ENCODE measurements at places on chromosomes 4 and X.

GRCh38 chr4:116949856-116950255 is 135.5 kb downstream of the TRAM1L1 start:
- DNase-seq, result no peak

DNA sequence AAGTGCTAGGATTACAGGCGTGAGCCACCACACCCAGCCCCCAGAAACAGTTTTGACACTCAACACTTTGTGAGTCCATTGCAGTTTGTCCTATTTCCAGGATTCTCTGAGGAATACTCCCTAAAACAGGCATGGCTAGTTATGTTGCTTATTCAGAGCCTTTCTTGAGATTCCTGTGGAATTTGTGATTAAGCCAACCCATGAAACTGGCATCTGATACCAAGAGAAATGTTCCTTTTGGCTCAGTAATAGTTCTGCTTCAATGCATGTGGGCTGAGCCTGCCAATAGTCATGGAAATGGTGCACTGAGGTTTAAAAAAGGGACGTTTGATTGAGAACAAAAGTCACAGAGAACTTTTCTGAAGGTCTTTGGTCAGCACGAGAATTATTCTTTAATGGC is 241.7 kb downstream of the PPP1R2C start:
- no peak for DNase-seq

DNA sequence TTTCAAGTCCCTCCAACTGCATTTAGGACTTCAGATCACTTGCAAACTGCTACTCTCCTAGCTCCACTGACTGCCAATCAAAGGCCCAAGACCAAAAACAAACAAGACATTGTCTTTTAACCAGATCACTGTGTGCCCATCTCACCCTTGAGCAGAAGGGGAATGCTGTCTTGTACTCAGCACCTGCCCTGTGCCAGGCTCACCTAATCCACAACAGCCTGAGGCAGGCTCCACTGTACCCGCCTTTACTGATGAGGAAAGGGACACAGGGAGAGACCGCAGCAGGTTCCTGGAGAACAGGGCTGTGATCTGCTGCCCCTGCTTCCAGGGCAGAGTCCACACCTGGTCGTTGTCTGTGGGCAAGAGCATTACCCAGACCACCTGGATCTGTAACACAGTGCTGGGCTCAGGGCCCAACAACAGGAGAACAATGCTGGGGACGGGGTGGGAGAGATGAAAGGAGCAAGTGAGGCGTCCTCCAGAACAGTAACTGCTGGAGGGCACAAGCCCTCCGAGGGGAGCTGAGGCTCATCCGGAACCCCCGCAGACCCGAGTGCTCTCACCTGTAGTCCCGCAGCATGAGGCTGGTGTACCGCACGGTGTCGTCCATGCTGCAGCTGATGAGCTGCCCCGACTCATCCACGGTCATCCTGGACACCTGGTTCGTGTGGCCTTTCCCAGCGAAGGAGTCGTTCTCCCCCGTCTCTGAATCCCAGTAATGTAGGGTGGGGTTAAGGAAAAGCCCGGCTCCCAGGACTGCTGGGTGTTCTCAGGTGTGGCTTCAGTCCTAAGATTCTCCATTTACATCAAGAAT is 33.9 kb downstream of the WDR1 start:
- no peak for DNase-seq

- DNase-seq, result no peak
These were observed 21.4 kb downstream of the MFAP3L start for GRCh38 chr4:170004651-170005295.

DNA sequence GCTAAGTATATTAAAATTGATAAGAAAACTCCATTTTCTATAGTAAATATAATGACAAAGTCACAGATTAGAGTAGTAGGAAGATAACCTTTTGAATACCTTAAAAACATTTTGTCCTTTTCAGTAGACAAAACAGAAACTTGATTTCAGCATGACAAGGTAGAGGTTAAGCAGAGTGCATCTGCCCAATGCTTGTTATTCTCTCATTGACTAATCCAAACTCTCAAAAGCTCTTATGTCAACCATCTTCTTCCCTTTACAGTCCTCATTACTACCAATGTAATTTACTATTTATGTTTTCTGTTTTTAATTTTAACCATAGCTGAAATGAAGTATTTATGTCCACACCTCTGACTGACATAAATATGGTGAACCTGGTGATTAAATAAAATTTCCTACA is 11.1 kb downstream of the NIPAL1 start:
- DNase-seq, result no peak

- DNase-seq, result no peak
These were observed 47.0 kb downstream of the SPRY1 start for GRCh38 chr4:123443401-123444289.

GRCh38 chr4:174835536-174835935 is 6.5 kb upstream of the GLRA3 start:
- no peak for DNase-seq

DNA sequence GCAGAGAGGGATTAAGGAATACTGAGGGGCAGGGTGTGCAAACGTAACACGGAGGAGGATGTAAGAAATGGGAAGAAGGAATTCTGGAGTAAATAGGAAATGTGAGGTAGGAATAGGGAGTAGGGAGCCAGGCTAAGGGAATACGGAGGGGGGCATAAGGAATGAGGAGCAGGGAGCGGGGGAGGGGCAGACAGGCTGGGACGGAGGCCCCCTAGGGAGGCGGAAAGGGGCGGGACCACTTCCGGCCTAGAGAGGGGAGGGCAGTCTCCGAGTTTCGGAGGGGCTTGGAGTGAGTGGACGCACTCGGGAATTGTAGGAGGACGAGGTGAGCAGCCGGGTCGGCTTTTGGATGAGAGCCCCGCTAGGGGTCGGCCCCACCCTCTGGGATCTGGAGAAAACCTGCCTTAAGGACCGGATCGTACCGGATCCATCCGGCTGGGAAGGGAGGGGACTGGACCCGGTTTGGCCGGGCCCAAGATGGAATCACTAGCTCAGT is 612 bp downstream of the MAGED2 start:
- DNase-seq, result peak; percentile 69

- no peak for DNase-seq
These were observed 2062.9 kb downstream of the ARAP2 start for GRCh38 chr4:34181311-34181841.

GRCh38 chr4:121198251-121198650 is 34.1 kb upstream of the TNIP3 start:
- no peak for DNase-seq

DNA sequence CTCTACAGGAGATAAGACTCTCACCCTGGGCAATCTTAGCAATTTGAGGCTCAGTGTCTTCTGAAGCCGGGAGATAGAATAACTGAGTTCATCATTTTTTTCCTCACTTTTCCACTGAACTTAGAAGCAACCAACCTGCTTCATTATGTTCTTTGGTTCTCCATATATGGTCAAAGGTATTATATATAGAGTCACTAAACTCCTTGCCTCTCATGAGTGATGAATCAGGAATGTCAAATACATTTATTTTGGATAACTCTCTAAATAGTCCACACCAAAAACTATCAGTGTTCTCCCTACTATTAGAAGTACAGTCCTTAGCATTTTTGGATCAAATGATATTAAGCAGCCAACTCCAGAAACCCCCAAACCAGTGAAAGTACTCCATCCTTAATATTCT is 421.5 kb upstream of the EPHA5 start:
- DNase-seq, result no peak

GRCh38 chr4:101418055-101418454 is 70.7 kb upstream of the PPP3CA start:
- no peak for DNase-seq

DNA sequence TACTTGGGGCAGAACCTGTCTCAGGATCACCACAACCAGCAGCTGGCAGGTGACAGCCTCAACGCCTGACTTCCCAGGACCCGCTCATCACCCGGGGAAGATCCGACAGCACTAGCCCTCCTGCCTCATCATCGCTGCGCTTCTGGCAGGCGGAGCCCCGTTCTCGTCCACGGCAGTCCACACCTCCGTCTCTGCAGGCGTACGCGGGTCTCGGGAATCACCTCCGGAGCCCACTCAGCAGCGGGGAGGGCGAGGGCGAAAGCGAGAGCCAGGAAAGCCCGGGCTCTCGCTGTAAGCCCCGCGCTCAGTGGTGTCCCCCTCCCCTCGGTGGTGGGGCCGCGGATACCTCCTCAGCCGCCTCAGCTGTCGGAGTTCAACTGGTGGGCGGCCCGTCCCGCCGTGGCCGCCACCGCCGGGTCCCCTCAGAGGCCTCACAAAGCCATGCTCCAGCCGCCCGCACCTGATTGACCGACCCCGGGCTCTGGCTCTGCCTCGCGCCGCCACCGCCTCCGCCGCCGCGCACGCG is 518 bp upstream of the CNKSR2 start:
- no peak for DNase-seq

GRCh38 chr4:141075553-141075952 is 57.7 kb downstream of the RNF150 start:
- DNase-seq, result no peak

GRCh38 chr4:107896646-107897045 is 34.7 kb upstream of the CYP2U1 start:
- no peak for DNase-seq

GRCh38 chr4:44025376-44026020 is 423.1 kb downstream of the KCTD8 start:
- DNase-seq, result no peak

DNA sequence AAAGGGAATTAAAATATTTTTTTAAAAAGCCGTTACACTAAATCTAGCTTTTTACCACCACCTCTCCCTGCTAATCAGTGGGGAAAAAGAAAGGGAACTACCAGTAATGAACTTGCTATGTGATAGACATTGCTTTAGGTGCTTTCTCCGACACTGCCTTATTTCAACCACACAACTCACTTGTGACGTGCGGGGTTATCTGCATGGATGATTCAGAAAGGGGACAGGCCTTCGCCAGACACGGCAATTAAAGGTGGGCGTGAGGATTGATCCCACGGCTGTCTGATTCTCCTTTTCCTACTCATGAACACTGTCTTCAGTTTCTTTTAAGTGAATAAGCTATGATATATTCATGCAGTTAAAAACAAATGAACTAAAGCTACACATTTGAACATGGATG is 882 bp upstream of the CXCR3 start:
- no peak for DNase-seq

GRCh38 chrX:151184705-151185104 is 8.3 kb downstream of the GPR50 start:
- DNase-seq, result no peak

DNA sequence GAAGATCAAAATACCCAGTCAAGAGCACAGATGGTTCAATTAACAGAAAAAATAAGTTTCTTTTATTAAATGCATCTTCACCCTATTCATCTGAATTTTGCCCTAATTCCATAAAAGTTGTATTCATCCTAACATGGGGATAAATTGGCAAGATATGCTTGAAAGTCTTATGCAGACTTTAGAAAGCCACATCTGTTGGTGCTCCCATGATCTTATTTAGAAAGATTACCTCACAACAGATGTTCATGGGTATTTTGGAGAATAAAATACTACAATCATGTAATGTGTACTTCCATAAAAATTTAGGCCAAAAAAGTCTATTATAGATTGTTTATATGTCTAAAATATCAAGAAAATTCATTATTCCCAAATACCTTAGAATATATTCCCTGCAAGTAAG is 510.3 kb downstream of the TECRL start:
- DNase-seq, result no peak

GRCh38 chrX:2635342-2635741 is 55.8 kb upstream of the CD99 start:
- no peak for DNase-seq

DNA sequence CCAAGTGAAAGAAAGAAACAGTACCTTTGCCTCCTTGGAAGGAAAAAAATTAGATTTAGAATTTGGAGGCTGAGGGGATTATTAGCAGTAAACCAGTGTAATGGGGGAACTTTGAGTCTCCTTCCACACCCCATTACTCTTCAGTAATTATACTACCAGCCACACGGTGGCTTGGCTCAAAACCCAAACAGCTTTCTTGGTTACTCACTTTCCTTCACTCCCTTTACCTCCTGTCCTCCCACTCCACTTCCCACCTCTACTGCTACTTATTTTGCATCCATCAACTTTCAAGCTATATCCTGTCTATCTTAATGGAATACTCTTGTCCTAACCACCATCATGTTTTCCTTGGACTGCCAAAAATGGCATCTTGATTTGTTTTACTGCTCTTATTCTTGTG is 310.6 kb upstream of the AADAT start:
- no peak for DNase-seq

DNA sequence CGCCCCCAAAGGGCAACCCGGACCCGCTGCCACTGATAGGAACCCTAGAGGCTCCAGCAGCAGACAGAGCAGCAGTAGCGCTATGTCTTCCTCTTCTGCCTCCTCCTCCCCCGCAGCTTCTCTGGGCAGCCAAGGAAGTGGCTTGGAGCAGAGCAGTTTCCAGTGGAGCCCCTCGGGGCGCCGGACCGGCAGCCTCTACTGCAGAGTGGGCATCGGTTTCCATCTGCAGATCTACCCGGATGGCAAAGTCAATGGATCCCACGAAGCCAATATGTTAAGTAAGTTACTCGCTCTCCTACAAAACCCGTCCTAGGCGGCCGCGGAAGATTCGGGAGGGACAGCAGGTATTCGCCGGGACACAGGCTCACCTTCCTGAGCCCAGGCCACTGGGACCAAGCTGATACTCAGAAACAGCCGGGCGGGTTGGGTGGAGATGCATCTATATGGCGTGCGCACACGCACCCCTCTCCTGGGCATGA is 477 bp downstream of the FGF5 start:
- peak; percentile 45 for DNase-seq

GRCh38 chrX:97117572-97117971 is 233.9 kb downstream of the RPA4 start:
- DNase-seq, result no peak

GRCh38 chr4:7394681-7395451 is 39.9 kb downstream of the PSAPL1 start:
- no peak for DNase-seq

DNA sequence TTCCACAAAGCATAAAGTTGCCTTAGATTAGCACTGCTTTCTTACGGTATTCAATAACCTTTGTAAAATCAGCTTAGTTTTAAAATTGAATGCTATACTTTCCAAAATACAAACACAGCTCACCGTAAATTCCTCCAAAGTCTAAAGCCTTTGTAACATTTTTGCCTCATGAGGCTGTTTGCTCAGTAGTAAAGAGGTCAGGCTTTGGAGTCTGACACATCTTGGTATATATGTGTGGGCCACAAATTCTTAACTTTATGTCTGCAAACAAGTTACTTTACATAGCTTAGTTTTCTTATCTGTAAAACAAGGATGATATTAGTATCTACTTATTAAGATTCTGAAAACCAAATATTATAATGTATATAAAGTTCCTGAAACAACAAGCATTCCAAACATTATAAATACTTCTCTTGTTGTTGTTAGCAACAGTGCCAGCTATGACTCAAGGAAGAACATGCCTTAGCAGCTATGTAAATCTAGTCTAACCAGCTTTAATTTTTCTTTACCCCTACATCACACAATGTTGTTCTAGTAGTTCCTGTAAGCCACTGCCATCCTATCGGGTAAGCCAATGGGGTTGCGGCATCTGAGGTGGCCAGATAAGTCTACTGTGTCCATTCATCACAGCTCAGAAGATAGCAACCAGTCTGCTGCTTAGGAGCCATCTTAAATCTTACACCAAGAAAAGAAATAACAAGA is 709.0 kb downstream of the KLHL13 start:
- DNase-seq, result no peak

- DNase-seq, result no peak
These were observed 562 bp downstream of the RNF212 start for GRCh38 chr4:1112821-1113182.

GRCh38 chrX:119151051-119151380 is 23.4 kb upstream of the KIAA1210 start:
- no peak for DNase-seq

All from dorsolateral prefrontal cortex (tissue), 122 donors.